ENCODE measurements at places on chromosomes 5 and 9.

DNA sequence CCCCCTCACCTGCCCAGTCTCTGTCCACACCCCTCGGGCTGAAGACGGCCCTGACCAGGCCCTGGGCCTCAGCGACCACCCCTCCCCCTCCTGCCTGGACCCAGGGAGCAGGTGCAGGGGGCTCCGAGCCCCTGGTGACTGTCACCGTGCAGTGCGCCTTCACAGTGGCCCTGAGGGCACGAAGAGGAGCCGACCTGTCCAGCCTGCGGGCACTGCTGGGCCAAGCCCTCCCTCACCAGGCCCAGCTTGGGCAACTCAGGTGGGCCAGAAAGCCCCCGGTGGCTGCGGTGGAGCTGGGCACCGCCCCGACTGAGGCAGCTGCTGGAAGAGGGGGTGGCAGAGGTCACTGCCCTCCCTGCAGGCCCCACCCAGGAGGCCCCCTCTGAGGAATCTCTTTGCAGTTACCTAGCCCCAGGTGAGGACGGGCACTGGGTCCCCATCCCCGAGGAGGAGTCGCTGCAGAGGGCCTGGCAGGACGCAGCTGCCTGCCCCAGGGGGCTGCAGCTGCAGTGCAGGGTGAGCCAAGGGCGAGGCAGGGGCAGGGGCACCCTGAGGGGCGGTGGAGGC, 7.7 kb downstream of the ENTPD8 start:
- no peak for DNase-seq

- DNase-seq = no peak
Measured at GRCh38 chr5:55911784-55912653, 60.9 kb downstream of the IL31RA start.

GRCh38 chr9:129812385-129812784, 9.4 kb downstream of the TOR1B start:
- no peak for DNase-seq

- DNase-seq = peak; percentile 83
Measured at GRCh38 chr5:15500325-15501001, 483 bp downstream of the FBXL7 start.

DNA sequence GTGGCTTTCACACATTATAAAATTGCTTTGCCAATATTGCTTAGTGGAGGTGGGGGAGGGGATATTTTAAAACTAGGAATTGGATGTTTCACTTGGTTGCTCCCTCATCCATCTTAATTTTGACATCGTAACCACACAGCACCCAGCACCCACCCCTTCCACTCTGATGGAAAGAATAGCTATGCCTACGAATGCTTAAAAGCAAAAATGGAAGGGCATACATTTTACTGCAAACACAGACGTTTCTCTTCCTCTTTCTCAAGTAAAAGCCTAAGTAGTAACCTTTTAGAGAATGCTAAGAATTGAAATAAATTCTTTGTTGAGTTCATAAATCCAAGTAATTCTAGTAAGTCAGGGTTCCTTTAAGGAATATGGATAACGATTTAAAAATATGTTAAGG, 69.9 kb downstream of the JAKMIP2 start:
- DNase-seq = no peak

DNA sequence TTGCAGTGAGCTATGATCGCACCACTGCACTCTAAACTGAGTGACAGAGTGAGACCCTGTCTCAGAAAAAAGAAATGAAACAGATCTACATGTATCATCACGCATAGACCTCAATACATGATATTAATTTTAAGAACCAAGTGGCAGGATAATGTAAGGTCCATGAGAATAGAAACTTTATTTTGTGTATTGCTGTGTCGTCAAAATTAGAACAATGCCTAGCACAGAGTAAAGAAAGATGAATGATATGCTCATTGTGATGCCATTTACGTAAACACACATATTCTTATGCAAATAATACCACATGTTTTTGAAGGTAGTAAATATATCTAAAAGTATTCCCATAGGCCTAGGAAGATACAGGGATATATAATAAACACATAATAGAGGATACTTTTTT, 3.6 kb upstream of the UIMC1 start:
- DNase-seq = no peak

GRCh38 chr5:138241688-138242571, 28.8 kb upstream of the CDC23 start:
- DNase-seq = no peak

DNA sequence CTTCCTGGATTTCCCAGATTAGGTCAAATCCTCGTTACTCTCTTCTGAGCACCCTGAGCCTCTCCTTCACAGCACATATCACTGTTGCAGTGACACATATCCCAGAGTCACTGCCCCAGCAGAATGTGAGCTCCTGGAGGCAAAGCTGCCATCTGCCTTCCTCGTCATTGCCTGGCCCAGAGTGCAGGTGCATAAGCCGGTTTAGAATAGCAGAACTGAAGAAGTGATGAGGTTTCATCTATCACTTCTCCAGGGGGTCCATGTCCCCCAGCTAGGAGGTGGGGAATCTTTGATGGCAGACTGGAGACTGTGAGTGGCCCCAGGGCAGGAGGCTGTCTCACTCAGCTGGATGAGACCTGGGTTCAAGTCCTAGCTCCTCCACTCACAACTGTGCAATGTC, 25.8 kb downstream of the NIPAL4 start:
- DNase-seq = no peak

Data from NCI-H524 (cell line).